ENCODE measurements at places on chromosomes 5 and 9.

DNA sequence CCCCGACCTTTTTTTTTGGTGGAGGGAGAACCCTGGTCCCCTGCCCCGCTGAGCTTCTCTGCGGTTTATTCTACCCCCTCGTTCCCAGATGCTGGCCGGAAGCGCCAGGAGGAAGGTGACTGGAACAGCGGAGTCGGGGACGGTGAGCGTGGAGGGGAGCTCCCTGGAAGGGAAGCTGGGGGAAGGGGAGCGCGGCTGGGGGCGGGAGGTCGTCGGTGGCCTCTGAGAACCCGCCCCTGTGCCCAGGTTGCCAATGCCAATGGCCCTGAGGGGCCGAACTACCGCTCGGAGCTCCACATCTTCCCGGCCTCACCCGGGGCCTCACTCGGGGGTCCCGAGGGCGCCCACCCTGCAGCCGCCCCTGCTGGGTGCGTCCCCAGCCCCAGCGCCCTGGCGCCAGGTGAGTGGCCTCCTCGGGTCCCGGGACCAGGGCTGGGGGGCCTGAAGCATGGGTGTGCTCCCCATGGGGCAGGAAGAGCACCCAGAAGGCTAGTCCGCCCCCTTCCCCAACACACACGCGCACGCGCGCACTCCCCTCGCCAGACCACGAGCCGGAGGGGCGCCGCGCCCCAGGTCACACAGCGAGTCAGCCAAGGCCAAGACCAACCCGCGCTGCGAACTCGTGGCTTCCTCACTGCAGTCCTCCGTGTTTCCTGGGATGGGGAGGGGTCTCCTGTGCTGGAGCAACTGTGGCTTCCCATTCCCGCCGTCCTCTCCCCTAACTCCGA, 10.6 kb downstream of the MYOZ3 start:
- DNase-seq, result no peak

DNA sequence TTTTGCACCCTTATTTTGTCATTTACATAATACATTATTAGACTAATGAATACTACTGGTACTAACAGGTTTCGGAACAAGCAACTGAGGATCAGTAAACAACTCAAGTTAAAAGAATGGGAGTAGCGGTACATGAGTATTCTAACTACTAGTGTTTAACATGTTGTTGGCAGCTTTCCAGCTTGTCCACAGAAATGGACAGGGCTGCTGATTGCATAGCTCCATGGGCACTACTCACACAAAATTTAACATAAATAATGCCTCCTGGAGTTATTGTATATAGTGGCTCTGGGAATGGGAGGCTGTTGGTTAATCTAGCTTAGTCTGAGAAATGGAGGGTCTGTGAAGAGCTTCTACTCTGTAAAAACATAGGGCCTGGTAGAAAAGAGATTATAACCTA, 6.7 kb downstream of the NCBP1 start:
- DNase-seq, result no peak

- no peak for DNase-seq
These were observed 120.7 kb upstream of the RASEF start for GRCh38 chr9:83183621-83184020.

DNA sequence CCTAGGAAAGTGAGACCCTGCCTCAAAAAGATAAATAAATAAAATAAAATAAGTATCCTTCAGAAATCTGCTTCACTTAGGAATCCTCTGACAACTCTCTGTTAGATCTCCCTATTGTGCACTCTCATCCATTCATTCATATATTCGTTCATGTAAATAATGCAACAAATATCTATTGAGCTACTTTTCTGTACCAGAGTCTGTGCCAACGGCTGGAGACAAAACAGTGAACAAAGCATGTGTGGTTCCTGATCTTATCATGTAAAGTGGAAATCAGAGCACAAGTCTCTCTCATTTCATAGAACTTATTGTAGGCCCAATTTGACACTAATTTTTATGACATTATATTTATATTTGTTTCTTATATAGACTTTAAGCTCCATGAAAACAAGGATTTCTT, 40.3 kb upstream of the DAB2 start:
- DNase-seq, result no peak

- no peak for DNase-seq
These were observed 121.0 kb downstream of the FEM1C start for GRCh38 chr5:115423541-115423940.

- DNase-seq, result no peak
These were observed 52.3 kb upstream of the PTPDC1 start for GRCh38 chr9:94031946-94032345.

- DNase-seq, result no peak
These were observed 18.0 kb downstream of the NCBP1 start for GRCh38 chr9:97651646-97652045.

- no peak for DNase-seq
These were observed 2.8 kb downstream of the PDGFRB start for GRCh38 chr5:150152636-150153462.

DNA sequence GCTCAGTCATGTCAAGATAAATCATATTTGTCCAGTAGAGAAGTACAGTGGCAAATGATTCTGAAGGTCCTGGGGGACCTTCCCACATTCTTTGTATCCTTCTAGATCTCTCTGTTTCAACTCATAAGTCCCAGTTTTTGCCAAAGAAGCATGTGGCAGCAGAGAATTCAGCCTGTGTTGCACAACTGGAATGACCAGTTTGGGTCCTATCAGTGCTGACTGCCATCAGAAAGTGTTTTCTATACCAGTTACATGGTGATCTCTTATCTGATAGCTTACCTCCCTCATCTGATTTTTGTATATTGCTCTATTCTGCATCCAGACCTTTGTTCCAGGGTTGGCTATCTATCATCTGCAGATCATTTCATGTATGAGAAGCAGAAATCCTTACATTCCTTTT, 21.7 kb downstream of the GM2A start:
- no peak for DNase-seq

Measured in Panc1 (cell line).